ENCODE measurements at places on chromosomes 11 and 22.

DNA sequence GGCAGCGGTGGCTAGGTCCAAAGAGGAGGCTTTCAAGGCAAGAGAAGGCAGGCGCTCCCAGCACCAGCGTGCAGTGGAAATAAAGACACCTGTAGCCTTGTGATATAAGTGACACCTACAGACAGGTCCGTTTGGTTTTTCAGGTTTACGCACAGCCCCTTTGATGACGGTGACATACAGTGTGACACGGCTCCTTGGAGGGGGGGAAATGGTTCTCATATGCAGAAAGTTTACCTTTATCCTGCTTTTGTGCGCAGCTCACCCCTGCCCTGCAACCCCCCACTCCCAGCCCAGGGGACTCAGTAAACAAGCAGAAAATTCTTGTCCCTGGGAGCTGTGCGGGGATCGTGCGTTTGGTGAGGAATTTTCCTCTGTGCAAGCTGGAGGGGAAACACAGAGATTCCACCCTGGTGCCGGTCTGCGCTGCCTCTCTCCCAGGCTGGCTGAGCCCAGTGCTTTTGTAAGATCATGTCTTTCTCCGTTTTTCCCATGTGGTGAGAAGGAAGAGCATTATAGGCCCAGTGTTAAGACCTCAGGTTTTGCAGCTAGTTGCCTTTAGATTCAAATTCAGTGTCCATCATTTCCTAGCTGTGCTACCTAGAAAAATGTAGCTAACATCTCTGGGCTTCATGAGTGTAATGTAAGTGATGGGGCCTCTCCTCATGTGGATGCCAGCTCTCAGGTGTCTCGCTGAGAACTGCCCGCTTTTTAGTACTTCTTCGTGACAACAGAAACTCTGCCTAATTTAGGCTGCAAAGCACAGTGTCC, at the start of gene ELF5:
Gene ELF5, minus strand, starts transcription at position 113 of the 768 bp plus-strand sequence. CDS start 8,045 bp downstream, outside the sequence.
- no peak for DNase-seq

GRCh38 chr22:22593964-22594656, 35.0 kb upstream of the PRAME start:
- DNase-seq: no peak

GRCh38 chr11:77170107-77170506, 42.1 kb downstream of the MYO7A start:
- no peak for DNase-seq

GRCh38 chr11:1563697-1564534, 8.2 kb downstream of the DUSP8 start:
- DNase-seq: no peak

- DNase-seq: no peak
Observed at GRCh38 chr22:40196628-40197360, 19.1 kb downstream of the TNRC6B start.

GRCh38 chr11:37313266-37313665, 715.2 kb upstream of the RAG2 start:
- DNase-seq: no peak

DNA sequence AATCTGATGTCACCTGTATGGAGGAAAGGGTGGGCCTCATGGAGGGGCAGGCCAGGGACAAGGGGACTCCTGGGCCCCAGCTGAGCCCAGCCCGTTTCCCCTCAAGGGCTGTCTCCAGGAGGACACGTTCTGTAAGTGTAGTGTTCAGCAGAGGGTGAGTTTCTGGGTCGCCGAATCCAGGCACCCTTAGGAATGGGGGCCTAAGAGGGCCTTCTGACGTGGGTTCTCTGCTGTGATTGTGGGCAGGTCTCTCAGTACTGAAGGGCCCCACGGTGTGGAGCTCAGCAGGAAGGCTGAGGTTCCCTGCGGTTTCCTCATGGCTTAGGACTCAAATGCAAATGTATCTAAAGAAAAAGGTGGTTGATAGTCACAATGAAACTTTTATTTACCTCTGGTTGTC, 6.5 kb downstream of the PTDSS2 start:
- no peak for DNase-seq

DNA sequence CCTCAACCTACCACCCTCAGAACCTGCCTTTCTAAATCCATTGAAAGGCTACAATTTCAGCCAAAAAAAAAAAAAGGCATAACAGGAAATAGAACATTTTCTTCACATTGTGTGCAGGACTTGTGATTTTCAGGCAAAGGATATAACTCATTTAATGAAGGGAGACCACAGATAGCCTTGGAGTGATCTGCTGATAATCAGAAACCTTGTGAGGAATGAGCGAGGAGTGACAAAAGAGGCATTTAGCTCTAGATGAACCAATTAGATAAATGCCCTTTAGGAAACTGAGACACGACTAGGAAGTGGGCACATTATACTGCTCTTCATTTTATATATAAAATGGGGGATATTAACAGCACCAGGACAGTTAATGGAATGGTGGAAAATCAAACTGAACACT, 216.5 kb upstream of the GRIA4 start:
- DNase-seq: no peak

DNA sequence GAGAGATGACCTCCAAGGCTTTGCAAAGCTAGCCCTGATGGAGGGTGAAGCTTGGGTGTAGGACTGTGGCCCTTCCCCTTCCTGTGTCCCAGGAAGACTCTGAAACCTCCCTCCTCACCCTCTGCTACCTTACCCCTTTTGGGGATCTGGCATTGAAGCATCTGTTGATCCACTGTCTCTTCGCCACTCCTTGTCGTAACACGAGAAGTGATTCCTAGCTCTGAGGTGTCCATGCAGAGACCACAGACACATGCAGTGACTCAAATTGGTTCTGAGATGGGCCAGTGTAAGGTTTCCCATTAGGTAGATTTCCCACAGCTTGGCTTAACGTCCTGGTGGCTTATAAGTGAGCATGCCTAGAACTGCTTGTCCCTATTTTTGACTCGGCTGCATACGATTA, 101.4 kb downstream of the ZBTB16 start:
- no peak for DNase-seq

DNA sequence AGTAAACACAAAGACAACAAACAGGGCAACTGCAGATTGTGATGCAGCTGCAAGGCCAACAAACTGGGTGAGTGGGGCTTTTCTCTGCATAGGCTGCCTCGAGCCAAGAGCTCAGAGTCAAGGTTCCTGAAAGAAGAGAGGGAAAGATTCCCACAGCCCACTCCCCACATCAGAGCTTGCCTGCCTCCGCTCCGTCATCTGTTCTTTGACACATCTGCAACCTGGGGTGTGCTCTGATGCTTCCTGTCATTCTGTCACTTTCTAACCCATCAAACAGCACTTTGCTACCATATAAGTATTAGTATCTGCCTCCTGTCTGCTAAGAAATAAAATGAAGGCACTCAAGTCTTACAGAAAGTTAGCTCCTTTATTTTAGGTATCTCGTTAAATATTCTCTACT, 46.9 kb downstream of the C22orf31 start:
- DNase-seq: no peak

- DNase-seq: no peak
Observed at GRCh38 chr11:31882951-31883392, 71.8 kb upstream of the PAX6 start.

DNA sequence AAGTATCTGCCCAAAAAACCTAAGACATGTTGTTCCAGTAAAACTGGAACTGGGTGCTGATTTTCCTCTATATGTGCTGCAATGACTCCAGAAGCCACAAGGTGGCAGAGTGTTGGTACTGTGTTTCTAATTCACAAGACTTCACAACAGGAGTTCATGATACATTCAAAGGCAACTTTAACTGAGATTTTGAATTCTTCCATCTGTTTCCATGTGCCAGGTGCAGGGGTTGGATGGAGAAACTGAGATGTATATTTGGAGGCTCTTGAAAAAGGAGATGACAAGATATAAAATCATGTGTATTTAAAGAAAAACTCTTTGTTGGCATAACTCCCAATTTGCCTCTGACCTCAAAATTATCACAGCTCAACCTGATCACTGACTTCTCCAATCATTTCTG, 1098.6 kb upstream of the CCDC90B start:
- DNase-seq: no peak

DNA sequence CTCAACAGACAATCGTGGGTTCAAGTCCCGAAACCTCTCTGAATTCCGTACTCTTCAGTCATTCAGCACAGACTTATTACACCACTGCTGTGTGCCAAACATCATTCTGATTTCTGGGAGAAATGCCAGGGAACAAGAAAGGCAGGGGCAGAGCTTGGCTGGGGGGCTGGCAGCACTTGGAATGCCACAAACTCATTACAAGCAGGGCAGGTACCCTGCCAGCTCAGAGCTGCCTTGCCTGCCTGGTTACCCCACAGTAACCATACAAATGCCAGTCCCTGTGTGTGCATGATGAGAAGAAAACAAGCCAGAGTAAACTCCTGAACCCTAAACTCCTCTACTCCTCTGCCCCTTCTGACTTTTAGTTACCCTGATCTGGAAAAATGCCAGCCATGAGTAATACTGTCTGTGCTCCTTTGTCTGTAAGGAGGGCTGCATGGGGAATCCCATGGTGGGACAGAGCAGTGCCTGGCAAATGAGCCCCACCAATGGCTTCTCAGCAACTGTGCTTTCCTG, 6.9 kb upstream of the RAD9A start:
- no peak for DNase-seq

DNA sequence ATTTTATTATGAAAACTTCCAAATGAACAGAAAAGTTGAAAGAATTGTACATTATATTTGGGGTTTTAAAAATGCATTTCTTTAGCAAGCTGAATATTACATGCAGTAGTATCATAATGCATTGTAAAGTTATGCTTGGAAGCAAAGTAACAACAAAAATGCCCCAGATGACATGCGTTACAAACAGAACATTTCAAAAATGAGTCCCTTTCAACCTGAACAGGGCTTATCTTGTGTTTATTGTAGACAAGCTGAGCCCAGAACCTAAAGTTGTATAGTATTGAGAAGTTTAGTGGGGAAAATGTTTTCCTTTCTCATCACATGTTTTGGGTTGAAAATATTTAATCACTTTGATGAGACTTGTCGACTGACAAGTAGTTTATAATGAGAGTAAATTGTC, 68.8 kb downstream of the CECR2 start:
- DNase-seq: no peak

DNA sequence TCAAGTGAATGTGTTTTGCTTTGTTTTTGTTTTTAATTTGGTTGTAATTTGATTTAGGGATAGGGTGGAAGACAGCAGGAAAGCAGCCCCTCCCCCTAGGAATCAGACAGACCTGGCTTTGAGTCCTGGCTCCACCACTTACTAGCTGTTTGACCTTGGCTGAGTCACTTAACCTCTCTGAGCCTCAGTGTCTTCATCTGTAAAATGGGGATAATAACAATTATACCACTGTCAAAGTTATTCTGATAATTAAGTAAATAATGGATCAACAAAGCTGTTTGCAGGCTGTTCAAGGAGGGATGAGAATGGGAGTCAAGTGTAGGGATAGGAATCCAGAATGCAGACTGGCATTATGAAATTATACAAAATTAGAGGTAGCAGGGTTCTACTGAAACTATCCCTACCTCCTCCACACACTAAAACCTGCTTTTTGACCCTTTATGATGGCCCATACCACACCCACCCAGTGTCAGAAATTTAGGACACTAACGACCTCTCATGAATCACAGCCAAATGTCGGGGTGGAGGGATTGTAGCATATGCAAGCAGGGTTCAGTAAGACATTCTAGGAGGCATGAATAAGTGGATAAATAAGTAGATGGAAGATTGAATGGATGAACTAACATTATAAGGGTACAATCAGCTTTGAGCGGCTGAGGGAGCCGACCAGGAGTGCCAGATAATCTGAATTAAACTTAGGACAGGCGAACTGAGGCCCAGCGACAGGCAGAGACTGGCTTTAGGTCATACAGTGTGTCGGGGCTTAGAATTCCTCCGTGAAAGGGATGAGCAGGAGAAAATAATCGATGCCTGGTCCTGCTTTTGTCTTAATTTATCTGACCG, 974 bp downstream of the ANAPC15 start:
- DNase-seq: no peak

- DNase-seq: no peak
Observed at GRCh38 chr11:44267006-44267749, 42.8 kb downstream of the ALX4 start.

GRCh38 chr11:6667733-6668374, 12.2 kb upstream of the DCHS1 start:
- no peak for DNase-seq

DNA sequence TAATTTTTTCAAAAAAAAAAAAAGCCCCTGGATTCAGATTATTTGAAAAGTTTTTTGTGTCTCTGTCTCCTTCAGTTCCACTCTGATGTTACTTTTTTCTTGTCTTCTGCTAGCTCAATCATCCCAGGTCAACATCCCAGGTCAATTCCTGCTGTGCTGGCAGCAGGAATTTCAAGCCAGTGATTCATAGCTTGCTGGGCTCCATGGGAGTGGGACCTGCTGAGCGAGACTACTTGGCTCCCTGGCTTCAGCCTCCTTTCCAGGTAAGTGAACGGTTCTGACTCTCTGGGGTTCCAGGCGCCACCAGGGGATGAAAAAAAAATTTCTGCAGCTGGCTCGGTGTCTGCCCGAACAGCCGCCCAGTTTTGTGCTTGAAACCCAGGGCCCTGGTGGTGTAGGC, 31.4 kb downstream of the PLAAT5 start:
- DNase-seq: no peak

- DNase-seq: no peak
Observed at GRCh38 chr11:126318574-126319373, 14.9 kb downstream of the DCPS start.

DNA sequence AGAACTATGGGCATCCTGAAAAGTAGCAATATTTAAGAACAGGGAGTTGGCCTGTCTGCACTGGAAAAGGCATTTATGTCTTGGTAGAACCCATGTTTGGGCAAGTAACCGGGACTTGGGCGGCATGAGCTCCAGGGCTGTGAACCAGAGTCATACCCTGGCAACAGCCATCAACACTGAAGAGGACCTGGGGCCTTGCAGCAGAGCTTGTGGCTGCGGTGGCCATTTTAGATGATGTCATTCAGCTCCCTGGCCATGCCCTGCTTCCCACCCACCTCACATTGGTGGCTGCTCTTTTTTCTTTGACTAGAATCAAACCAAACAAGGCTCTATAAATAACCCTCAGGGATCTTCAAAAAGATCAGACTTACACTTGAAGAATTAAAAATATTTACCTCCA, 26.6 kb downstream of the EHF start:
- no peak for DNase-seq

GRCh38 chr11:46277622-46278386, at the start of gene CREB3L1:
CREB3L1 (plus strand) TSS chr11:46277662; CDS start chr11:46278112, 450 bp downstream.
- DNase-seq: no peak

DNA sequence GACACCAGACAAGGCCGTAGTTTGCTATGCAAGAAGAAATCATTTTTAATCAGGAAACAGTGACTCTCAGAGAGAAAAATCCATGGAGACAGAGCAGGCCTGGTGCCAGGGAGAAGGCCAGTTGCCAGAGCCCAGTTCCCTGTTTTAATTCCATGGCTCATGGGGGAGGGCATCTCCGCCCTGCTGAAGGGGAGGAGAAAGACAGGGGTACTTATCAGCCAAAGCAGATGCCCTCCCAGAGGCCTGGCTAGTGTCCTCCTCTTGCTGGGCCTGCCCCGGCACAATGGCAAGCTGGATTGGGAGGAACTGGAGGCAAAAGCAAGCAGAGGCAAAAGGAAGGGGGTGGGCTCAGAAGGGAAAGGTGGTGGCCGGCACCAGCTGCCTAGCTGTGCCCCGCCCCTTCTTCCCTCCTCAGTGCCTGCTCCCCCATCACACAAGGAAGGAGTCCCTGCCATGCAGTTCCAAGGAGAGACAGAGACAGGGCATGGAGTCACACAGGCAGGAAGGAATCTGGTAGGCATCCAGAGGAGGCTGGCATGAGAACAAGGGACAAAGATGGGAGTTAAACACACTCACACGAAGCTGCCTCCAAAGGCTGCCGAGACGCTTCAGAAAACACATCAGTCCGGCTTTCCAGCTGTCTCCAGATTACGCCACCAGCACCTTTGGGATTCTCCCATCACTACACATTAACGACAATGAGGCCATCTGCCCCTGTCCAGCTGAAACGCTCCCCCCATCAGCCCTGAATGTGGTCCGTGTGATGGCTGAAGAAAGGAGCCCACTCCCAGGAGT, 591.8 kb downstream of the BUD13 start:
- DNase-seq: no peak

All from NCI-H1048 (cell line).